Fibroblast of villous mesenchyme (primary cell): ENCODE measurements at places on chromosomes 13 and 19. TPM values are rescaled to one million over a fixed set of nuclear protein-coding genes. Genes with fewer than 3 reads are reported as not detected.

The RASGRP4 gene
- total RNA-seq, result not detected in 2 replicates

DNA sequence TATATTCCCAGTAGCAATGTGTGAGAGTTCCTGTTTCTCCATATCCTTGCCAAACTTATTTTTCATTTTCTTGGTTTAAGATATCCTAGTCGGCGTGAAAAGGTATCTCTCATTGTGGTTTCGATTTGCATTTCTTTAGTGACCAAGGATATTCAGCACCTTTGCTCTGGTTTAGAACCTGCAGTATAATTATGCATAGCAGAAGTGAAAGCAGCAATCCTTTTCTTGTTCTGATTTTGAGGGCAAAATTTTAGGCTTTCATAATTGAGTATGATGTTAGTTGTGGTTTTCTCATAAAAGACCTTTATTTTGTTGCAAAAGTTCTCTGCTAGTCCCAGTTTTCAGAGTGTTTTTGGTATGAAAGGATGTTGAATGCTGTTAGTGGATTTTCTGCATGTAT is 491.0 kb downstream of the FGF9 start:
- DNase-seq, result no peak

The CYP2F1 gene
- total RNA-seq, result not detected in 2 replicates

The ATP8A2 gene
- under 0.01 and 0.32 TPM in 2 replicates for total RNA-seq

DNA sequence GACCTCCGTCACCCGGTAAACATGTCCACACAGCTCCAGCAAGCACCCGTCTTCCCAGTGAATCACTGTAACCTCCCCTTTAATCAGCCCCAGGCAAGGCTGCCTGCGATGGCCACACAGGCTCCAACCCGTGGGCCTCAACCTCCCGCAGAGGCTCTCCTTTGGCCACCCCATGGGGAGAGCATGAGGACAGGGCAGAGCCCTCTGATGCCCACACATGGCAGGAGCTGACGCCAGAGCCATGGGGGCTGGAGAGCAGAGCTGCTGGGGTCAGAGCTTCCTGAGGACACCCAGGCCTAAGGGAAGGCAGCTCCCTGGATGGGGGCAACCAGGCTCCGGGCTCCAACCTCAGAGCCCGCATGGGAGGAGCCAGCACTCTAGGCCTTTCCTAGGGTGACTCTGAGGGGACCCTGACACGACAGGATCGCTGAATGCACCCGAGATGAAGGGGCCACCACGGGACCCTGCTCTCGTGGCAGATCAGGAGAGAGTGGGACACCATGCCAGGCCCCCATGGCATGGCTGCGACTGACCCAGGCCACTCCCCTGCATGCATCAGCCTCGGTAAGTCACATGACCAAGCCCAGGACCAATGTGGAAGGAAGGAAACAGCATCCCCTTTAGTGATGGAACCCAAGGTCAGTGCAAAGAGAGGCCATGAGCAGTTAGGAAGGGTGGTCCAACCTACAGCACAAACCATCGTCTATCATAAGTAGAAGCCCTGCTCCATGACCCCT is 9.0 kb upstream of the CEACAM5 start:
- DNase-seq, result no peak

DNA sequence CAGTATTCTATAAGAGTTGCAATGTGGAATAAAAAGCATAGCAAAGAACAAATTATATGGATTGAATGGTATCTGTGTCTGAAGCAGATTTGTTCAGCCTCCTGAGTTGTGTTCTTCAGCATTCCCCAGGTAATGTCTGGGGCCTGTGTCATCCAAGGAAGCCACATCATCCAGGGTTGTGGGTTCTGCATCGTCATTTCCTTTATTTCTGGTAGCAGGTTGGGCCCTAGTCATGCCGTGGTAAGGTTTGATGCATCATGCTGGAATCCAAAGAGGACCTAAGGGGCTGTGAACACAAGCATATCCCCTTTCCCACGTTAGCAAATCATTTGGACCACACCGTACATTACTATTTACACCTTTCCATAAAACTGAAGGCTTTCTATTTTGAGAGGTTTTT is 131.0 kb upstream of the ZNF91 start:
- no peak for DNase-seq

The SULT2A1 gene
- total RNA-seq, result not detected in 2 replicates

DNA sequence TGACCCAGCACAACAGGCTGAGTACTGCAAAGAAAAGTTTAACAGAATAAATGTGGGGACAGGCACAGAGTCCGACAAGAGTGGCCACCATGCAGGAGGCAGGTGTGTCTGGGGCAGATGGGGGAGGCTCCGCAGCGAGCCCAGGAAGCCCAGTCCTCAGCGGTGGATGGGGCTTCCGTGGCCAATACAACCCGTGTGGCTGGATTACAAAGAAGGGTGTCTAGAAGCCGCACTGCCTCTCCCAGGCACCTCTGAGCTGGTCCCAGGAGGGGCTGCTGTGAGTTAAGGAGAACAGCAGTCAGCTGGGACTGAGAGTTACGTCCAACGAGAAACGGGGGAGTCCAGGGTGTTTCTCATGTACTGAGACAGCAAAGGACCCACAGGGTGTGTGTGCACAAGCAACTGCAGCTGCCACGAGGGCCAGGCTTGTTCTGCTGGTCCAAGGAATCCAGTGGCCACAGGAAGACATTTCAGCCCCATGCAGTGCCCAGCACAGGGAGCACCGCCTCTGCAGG is 70.2 kb downstream of the SPACA7 start:
- no peak for DNase-seq

DNA sequence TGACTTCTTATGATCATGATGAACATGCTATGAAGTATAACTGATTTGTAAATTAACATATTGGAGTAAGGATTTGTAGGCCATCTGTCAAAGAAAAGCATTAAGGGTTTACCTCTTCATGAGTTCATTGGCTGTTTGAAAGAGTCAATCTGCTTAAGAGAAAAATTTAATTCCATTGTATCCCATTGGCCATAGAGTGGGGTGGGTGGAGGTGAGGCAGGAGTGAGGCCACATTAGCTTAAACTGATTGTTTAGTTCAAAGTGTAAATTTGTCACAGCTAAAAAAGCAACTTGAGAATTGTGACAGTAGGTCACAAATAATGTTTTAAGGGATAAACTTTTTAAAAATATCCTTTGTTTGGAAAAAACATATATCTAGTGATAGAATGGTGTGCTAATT is 11.4 kb downstream of the GPR180 start:
- no peak for DNase-seq

GRCh38 chr19:57288373-57288772 is 8.1 kb downstream of the ZNF460 start:
- DNase-seq, result no peak
